ENCODE measurements at places on chromosomes 6 and 20.

GRCh38 chr6:1612299-1612973, 2.7 kb downstream of the FOXC1 start:
- DNase-seq = no peak

GRCh38 chr6:17505062-17505476, 95.0 kb upstream of the FAM8A1 start:
- DNase-seq = no peak

- no peak for DNase-seq
These were observed 33.0 kb downstream of the FOXP4 start for GRCh38 chr6:41579088-41579610.

- DNase-seq = no peak
These were observed 148.3 kb upstream of the PROKR2 start for GRCh38 chr20:5464901-5465603.

DNA sequence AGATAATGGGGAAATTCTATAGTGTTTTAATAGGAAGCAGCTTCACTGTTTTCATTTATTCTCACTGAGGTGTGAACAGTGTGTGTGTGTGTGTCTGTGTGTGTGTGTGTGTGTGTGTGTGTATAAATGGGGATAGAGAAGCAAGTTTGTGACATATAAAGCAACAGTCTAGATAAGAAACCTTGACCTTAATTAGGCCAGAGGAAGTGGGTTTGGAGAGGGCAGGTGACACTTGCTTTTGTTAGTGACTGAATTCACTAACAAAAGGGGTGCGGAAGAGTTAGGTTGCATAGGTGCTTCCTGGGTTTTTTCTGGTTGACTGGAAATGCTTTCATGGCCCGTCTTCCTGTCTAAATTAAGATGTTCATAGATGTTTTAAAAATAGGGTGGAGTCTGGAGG, 515.7 kb upstream of the FLRT3 start:
- no peak for DNase-seq

DNA sequence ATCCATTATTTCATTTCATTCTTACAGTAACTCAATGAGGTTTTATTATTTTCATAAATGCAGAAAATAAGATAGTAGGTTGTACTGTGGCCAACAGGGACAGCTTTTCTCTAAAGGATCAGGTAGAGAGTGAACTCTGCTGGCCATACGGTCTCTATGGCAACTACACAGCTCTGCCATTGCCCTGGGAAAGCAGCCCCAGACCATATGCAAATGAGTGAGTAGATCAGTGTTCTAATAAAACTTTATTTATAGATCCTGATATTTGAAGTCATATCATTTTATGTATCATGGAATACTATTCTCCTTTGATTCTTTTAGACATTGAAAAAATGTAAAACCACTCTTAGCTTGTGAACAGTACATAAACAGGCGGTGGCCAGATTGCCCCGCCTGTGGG, 192.5 kb upstream of the RREB1 start:
- DNase-seq = no peak

- DNase-seq = no peak
These were observed 1.1 kb upstream of the TRAM2 start for GRCh38 chr6:52577778-52578463.

DNA sequence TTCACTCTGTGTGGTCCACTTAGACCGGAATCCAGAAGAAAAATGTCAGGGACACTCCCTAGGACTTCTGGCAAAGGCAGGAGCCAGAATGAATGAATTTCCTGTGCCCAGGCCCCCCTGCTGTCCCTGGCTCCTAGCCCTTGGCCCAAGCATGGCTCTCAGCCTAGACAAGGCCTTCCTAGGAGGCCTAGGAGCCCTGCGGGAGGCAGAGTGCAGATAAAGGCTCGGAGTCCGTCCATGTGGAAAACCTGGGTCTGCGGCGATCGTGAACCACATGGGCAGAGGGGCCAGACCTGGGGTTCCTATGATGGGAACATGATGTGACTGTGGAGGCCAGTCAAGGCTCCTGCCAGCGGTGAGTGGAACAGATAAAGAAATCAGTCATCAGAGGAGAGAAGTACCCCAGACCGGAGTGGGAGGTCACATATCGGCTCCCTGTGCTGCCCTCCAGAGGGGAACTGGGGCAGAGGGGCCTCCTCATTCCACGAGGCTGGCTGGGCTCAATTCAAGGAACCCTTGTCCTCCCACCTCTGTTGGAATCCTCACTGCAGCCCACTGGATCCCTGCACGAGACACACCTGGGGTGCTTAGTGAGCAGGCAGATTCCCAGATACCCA, 5.9 kb upstream of the VSTM2L start:
- DNase-seq = no peak

DNA sequence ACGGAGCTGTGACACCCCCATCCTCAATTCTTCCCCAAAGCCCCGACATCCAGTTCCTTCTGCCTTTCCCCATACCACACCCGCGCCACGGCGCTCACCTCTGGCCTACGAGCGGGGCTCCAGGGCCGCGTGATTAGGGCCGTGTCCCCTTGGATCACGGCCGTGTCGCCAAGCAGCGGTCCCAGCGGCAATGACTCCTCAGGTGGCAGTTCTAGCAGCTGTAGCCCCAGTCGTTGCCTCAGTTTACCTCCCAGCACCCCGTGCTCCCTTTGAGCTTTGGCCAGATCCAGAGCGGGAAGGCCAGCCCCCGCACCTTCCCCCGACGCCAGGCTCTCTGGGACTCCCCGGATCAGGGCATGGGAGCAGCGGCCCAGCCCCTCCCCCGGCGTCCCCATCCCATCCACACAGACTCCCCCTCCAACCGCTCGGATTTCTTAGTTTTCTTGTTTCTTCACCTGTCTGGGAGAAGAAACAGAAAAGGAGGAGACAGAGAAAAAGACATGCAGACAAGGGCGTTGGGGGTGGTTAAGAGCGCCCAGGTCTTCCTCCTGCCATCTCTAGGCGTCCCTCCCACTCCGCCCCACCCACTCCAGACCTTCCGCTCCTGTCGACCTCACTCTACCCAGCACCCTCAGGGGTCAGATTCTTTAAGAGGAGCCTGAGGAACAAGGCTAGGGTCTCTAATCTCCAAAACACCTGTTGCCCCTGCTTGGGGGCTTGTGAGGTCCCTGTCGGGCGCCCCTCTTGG, at the start of gene DDAH2:
Gene DDAH2 (minus strand): TSS at position 533 of the 748 bp plus-strand sequence. CDS start 138 bp downstream, at position 395.
- no peak for DNase-seq

DNA sequence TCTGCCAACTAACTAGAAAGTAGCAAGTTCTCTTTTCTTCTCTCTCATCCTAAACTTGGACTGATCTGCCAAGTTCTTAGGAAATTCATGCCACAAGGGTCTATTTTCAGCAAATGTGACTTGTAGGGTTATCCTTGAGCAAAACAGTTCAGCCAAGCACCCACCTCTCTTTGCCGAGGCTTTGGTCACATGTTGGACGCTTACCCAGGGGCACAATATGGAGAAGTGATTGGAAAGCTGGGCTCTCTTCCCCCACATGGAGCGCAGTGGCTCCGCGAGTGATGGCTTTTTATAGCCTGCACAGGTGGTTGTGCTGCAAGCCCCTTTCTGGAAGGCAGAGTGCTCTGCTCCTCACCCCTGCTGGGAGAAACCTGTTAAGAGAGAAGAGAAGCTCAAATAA, 47.7 kb upstream of the FNDC1 start:
- DNase-seq = no peak

Data from NT2/D1 (cell line).